Muscle of back (tissue), 13 donors: ENCODE measurements at places on chromosomes 6 and 20.

DNA sequence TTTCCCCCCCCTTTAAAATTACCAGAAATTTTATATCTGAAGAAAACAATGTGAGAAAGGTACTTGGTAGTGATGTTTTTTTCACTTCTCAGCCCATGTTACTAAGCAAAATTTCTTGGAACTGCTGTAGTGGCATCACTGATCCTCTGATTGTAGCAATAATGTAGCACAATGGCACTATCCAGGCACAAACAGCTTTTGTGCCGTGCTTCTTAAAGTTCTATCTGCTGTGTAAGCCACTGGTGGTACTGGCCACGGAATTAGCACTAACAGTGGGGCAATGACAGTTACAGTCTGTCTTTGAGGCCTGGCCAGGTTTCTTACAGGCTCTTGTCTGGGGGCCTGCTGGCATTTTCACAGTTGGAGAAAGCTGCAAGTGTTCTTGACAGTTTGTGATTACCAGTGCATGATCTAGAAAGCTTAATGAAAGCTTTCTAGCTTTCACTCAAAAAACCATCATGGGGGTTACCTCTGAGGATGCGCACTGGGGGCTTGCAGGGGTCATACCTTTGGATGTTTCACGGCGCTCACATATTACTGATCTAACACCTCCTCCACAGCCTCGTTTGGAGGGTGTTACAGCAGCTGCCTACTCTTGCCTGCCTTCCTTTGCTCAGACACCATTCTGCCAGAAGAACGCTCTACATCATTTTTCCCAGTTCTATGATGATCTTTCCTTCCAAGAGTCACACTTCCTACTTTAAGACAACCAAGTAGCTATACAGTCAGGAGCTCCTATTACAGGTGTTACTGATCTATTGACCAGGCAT, 58.4 kb upstream of the ARMH2 start:
- DNase-seq = no peak

DNA sequence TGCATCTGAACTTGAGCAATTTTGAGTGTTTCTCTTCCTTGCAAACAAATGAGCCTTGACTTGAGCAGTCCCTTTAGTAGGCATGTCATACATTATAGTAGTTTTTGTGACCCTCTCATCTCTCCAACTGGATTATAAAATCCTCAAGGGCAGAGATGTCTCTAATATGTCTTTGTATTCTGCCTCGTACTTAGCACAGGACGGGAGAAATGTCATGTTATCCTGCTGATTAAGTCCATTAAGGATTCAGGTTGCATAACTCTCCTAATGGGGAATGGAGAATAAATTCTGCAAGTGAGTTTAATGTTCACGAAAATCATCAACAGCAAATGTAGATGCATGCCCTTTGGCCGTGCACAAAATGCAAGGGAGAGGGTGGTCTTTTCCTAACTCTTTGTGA, 942.9 kb downstream of the KIF16B start:
- DNase-seq = no peak

DNA sequence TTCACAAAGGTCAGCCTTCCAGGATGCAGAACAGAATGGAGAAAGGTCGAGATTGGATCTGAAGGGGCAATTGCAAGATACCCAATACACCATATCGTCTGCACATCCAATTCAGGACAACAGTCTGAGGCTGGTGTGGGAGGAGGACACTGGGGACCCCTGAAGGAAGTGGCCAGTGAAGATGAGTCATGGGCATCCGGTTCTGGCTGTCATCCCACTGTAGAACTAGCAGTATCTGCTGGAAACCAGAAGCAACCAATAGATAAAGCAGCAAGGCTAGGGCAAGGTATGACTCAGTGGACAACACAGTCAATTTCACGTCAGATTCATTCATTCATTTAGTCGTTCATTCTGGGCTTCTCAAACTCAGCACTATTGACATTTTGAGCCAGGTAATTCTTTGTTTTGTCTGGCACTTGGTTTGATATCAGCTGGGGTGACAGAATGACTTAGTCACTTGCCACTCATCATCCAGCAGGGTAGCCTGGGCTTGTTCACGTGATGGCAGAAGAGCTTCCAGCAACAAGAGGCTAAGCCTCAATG, 30.3 kb upstream of the SHLD1 start:
- DNase-seq = no peak

- DNase-seq = no peak
Observed at GRCh38 chr6:91566467-91566866, 979.6 kb upstream of the MAP3K7 start.

DNA sequence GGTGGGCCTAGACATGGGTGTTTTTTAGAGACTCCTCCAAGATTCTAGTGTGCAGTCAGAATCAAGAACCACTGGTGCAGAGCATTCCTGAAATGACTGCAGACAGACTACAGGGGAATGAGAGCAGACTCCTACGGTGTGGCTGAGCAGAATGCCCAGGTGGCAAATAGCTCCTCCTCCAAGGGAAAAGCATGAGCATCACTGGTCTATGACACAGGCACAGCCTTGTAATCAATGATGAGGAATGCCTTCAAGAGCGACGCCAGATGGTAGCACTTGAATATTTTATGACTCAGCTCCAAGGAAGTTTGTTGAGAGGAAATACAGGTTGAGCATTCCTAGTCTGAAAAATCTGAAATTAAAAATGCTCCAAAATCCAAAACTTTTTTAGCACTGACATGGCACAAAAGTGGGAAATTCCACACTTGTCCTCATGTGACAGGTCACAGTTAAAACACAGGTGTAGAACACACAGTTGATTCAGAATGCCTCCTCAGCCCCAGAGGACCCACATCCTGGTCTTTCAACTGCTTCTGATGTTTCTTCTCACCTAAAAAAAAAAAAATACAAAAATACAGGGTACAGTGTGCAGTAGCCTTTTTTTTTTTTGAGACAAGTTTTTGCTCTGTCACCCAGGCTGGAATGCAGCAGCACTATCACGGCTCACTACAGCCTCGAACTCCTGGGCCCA, 10.6 kb upstream of the FAM8A1 start:
- DNase-seq = no peak

GRCh38 chr6:110277100-110277665, 81.0 kb downstream of the METTL24 start:
- DNase-seq = peak; percentile 26

DNA sequence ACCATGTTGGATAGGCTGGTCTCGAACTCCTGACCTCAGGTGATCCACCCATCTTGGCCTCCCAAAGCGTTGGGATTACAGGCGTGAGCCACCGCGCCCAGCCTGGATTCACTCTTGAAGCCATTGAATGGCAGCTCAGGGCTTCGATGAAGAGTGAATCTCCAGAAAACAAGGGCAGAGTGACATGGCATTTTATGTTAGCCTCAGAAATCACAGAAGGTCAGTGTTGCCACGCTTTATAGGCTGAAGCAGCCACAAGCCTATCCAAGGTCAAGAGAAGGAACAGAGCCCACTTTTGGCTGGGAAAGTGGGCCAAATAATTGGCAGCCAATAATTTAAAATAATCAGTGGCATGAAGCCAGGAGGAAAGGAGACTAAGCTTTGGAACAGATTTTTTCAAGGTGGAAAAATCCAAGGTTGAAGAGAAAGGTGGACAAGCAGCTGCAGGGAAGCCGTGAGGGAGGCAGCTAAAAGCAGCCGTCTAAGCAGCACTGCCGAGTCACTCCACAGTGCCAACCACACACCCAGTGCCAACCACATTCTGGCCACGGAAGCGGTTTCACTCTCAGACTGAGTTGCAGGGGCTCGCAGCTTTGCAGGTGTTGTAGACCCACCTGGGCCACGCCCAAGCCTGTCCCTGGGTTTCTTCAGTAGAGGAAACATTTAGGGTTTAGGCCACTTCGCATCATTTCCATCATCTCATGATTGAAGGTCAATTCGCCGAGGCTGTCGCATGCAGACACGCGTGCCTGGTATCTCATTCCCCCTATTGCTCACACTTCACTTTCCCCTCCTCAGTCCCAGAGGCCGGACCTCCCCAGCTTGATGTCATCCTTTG, 17.4 kb upstream of the AVP start:
- no peak for DNase-seq

DNA sequence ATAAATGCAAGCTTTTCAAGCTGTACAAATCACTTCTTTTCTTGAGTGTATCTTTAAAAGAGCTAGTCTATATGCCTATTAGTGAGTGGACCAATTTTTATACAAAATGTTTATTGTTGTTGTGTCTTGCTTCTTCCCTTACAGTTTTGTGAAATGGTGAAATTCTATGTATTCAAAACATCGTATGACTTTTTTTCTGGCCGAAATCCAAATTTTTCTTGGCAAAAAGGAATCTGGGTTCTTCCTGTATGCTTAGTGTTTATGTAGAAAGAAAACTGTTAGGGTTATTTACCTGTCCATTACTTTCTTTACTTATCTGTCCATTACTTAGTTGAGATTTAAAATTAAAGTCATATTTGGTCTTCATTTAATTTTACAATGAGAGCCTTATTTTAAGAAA, 153.9 kb downstream of the MMS22L start:
- no peak for DNase-seq

DNA sequence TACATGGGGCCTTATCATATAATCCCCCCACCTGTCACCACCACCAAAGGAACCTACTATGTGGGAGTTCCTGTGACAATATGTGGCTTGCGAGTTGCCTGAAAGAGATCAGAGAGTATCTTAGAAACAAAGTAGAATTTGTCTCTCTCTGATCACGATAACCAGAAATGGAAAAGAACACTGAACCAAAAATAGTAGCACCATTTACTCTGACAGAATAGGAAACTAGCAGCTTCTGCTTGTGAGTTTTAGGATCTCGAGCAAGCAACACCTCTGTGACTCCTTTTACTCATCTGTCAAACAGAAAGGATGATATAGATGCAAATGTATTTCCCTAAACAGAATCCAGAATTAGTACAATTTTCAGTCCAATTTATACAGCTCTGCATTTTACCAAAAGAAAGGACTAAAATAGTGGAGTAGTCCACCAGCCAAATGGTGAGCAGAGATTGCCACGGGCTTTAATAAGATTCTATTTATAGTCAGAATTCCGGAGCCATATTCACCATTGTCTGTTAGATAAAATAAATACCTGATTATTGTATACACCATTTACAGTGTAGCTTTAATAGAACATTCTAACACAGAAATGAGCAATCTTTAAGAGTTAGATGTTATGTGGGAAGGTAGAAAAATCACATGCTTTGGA, 19.9 kb upstream of the STMND1 start:
- no peak for DNase-seq

GRCh38 chr20:63702036-63702665, 5.6 kb downstream of the ARFRP1 start:
- peak; percentile 2 for DNase-seq

- DNase-seq = peak; percentile 50
Observed at GRCh38 chr20:57514273-57514751, 10.6 kb downstream of the CTCFL start.

GRCh38 chr6:12017263-12017662, 5.2 kb downstream of the HIVEP1 start:
- DNase-seq = no peak

- DNase-seq = no peak
Observed at GRCh38 chr6:156058356-156058755, 602.7 kb upstream of the NOX3 start.

DNA sequence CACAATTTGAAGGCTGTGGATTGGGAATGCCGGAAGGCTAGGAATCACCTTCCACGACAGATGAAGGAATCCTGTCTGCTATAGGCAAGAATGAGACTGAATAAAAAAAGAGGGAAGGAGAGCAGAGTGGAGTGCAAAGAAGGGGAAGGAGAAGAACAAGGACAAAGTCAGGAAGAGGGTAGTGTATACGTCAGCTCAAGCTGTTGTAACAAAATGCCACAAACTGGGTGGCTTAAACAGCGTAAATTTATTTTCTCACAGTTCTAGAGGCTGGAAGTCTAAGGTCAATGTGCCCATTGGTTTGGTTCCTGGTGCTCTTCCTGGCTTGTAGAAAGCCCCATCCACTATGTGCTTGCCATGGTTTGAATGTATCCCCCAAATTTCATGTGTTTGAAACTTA, 104.5 kb downstream of the TTLL2 start:
- no peak for DNase-seq

GRCh38 chr20:40702504-40702903, 13.5 kb upstream of the MAFB start:
- DNase-seq = no peak

- DNase-seq = no peak
Observed at GRCh38 chr20:859751-860231, 26.3 kb downstream of the FAM110A start.

DNA sequence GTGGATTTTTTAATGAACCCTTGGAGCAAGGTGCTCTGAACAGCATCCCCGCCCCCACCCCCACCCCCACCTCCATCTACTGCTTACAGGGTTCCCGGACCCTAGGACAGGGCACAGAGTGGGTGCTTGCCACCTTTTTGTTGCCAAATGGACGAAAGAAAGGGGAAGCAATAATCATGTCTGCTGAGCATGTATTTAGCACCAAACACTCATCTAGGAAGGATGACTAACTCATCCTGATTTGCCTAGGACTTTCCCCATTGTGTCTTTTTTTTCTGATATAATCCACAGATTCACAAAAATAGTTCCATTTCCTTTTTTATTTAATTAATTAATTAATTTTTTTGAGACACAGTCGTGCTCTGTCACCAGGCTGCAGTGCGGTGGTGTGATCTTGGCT, 1.2 kb upstream of the PLTP start:
- DNase-seq = no peak

GRCh38 chr20:36315545-36316351, 9.6 kb downstream of the DLGAP4 start:
- DNase-seq = no peak

- peak; percentile 48 for DNase-seq
Observed at GRCh38 chr20:44129911-44130718, 56.9 kb downstream of the JPH2 start.

- DNase-seq = no peak
Observed at GRCh38 chr20:19397666-19398065, 185.2 kb downstream of the SLC24A3 start.

DNA sequence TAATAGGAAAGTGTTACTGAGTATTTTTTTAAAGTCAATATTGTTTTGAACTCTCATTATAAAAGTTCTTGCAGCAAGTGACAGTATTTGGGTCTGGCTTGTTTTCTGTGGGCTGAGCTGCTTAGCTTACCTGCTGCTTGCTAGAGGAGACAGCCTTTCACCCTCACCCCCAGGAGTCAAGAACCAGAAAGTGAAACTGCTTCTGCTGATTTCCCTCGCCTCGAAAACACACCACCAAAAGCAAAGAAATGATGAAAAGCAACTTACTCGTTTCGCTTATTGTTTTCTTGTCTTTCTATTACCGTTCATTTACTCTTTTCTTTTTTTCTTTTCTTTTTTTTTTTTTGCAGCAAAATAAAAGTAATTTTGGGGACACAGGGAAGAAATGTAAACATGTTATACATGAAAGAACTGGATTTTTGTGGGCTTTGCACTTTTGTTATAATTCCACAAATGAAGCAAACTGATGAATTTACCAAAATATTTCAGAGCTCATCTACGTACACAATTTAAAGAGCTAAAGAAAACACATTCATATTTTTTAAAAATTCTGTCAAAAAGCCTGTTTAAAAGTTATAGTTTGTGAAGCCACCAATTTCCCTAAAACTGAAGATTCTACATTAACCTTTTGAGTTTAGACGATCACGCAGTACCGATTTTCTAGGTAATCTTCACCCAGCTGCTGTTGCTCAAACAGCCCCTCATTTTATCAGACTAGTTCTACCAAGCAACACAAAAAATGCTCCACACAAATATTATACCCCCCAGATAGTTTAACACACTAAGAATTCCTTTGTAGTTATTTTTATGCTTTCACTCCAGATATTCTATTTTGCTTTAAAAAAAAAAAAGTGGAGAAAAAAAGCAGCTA, 1.7 kb downstream of the SCML4 start:
- DNase-seq = no peak
